ENCODE measurements at places on chromosomes 12 and 14.

DNA sequence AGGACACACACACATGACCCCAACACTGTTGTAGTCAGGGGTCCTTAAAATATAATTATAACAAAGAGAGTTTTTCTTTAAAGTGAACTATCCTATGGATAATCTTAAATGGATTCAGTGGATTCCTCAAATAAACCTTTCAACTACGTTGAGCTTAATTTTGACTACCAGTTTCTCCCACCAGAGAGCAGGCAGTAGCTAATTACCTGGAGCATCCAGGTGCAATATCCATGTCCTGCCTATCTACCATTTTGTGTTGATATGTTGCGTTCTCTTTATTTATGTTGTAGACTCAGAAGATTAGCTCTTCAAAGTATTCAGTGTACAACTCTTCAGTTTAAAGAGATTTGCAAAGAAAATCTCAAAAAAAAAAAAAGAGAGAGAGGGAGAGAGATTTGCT is 127.2 kb upstream of the GZMB start:
- no peak for DNase-seq

DNA sequence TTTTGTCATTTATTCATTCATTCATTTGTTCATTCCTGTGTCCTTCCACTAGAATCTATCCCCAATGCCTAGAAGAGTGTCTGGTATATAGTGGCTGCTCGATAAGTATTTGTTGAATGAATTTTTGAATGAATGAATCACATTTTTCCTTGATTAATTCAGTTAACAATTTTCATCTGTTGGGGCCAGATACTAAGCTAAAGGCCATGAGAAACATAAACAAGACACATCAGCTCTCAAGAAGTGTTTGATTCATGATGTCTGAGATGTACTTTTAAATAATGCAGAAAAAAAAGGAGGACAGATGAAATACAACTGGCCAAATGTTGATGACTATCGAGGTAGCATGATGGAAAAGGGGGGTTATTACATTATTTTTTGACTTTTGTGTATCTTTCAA is 48.1 kb upstream of the TMED10 start:
- DNase-seq, result no peak

DNA sequence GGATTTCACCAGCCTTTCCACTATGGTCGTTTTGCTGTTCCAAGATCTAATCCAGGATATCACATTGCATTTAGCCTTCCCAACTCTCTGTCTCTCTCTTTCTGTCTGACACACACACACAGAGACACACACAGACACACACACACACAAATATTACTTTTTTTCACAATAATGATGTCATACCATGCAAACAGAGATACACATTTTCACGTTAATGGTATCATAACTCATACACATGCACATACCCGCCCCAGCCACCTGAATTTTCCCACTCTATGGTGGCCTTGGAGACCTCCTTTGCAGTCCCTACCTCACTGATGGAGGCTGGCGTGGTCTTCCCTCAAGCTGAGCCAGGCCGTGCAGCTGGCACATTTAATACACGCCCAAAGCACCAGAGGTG is 7.2 kb upstream of the MYL2 start:
- no peak for DNase-seq

DNA sequence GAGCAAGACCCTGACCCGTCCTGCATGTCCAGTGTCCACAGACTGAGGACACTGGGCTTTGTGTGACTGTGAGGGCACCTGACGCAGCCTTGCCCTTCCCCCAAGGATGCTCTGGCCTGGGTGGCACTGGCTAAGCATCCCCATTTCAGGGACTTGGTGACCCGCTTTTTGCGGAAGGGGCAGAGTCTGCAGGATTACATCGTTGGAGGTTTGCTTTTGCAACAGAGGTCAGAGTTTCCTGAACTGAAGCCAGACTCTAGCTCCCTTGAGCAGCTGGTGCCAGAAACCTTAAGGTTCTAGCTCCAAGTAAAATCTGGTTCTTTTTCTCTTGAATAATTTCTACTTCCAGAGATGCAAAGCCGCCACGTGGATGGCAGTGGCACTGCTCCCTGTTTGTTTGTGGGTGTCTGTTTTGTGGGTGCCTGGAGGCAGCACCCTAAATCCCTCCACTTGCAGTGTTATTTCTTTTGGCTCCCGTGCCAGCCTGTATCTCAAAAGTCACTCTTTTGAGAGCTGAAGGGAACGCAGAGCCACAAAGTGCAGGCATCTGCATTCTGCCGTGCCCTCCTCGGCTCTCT is 184.7 kb downstream of the TSPAN9 start:
- DNase-seq, result no peak

GRCh38 chr14:55303691-55304145 is 32.5 kb downstream of the FBXO34 start:
- DNase-seq, result no peak

- DNase-seq, result no peak
Measured at GRCh38 chr14:67942080-67942710, 122.6 kb downstream of the RAD51B start.

DNA sequence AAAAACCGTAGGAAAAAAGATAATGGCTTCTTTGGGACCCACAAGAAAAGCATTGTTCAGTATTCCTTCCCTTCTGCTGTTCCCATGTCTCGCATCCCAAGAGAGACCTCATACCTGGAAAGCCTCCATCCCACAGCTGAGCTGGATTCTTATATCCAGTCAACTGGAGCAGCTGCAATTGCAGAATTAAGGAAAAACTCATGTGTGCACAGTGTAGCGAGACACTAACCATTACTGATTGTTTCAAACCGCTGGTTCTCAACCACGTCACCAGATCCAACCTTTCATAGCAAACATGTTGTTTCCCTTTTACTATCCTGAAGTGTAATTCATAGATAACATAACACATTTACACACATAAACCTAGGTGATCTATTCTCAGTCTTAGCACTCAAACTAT is 5.5 kb upstream of the RNASE10 start:
- no peak for DNase-seq

DNA sequence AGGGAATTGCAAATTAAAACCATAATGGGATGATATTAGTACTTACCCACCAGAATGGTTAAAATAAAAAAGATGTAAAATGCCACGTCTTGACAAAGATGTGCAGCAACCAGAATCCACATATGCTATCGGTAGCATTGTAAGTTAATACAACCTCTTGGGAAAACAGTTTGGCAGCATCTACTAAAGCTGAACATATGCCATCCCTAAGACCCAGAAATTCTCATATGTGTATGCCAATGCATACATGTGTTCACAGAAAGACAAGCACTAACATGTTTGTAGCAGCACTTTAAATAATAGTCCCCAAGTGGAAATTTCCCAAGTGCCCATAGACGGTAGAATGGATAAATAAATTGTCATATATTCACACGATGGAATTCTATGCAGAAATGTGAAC is 28.3 kb upstream of the SLC5A8 start:
- no peak for DNase-seq

DNA sequence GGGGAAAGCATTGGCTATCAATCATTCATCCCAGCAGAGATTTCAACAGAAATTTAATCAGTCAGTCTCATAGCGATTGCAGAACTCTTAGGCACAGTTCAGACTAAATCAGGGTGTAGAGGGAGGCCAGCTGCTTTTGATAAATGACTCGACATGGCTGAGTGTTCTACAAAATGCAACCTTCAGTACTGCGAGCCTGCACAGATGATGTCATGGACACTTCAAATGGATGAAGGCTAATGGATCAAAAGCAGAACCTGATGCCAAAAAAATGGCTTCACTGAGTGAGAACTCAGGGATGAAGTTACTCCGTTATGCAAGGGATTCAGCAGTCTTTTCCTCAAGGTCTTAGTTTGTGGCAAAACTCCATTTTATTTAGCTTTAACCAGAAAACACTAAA is 167.3 kb downstream of the DACT1 start:
- DNase-seq, result no peak

GRCh38 chr12:94099632-94100031 is 48.7 kb upstream of the PLXNC1 start:
- no peak for DNase-seq

- DNase-seq, result no peak
Measured at GRCh38 chr14:52080808-52081755, 12.2 kb upstream of the NID2 start.

DNA sequence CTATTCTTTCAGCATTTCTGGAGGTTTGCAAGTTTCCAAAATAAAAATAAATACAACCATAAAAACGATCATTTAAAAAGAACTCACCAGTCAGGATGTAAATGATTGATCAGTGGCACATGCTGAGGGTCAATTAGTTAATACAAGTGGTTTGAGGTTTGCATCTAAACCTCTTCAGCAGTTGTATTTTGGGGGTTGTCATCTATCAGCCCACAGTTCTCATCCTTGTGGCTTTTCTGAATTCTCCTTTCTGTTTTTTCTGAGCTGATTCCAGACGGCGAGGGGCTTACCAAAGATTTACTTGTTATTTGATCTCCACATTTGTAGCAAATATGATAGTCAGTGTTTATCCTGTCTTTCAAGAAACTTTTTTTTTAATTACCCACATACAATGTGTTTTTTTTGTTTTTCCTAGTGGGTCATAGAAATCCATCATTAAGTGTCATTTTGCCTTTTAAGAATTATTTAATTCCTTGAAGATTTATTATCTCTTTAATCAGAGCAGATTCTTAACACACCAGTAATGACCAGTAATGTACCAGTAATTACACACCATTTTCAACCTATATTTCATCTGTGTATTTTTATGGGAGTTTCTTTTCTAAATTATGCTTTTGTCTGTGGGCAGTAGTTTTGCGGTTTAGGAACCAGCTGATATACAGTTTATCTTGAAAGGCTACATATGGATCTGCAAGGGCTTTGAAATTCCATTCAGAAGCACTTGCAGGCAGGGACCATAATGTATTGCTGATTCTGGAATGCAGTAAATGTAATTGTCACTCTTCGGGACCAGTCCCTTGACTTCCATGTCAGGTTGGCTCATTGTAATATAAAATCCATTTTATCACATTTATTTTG is 56.3 kb upstream of the DAAM1 start:
- DNase-seq, result no peak

GRCh38 chr12:93019975-93020630 is 91.0 kb upstream of the EEA1 start:
- no peak for DNase-seq

GRCh38 chr12:53170215-53170614 is 10.3 kb upstream of the ZNF740 start:
- no peak for DNase-seq

DNA sequence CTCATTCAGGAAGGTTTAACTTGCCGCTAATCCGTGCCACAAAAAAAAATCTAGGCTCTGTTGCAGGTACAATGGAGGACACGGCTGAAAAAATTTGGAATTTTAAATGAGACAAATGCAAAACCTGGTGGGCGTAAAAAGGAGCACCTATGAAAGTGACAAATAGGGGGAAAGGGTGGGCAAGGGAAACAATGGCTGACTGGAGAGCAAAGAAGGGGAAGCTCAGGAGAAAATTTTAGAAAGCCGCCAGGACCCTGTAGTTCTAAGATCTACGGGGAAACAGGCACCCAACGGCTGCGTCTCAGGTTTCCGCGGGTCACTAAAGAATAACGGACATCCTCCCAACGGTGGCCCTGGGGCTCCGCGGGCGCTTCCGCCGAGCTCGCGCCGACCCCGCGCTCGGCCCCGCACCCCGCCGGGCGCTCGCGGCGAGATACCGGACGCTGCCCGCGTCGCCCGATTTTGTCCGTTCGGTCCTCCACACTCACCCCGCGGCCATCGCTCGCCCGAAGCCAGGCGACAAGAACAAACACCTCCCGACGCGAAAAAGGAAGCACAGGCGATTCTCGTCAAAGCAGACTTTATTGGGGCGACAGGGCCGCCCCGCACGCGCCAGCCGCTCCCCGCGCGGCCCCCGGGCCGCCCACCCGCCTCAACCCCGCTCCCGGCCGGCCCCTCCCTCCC is 1.1 kb upstream of the YY1 start:
- no peak for DNase-seq

- peak; percentile 35 for DNase-seq
Measured at GRCh38 chr12:92505254-92506231, 197.2 kb upstream of the PLEKHG7 start.

DNA sequence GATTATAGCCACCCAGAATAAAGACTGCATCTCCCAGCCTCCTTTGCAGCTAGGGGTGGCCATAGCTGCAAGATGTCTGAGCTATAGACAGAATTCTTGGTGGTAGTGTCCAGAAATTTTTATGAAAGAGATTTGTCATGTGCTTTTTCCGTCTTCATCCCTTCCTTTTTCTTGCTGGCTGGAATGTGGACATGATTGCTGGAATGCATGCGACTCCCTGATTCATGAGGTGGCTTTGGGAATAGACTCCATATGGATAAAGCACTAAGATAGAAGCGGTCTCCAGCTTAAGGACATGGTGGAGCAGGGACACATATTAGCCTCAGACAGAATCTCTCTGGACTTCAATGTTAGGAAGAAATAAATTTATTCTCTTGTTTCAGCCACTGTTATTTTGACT is 10.0 kb upstream of the HSPB8 start:
- no peak for DNase-seq

DNA sequence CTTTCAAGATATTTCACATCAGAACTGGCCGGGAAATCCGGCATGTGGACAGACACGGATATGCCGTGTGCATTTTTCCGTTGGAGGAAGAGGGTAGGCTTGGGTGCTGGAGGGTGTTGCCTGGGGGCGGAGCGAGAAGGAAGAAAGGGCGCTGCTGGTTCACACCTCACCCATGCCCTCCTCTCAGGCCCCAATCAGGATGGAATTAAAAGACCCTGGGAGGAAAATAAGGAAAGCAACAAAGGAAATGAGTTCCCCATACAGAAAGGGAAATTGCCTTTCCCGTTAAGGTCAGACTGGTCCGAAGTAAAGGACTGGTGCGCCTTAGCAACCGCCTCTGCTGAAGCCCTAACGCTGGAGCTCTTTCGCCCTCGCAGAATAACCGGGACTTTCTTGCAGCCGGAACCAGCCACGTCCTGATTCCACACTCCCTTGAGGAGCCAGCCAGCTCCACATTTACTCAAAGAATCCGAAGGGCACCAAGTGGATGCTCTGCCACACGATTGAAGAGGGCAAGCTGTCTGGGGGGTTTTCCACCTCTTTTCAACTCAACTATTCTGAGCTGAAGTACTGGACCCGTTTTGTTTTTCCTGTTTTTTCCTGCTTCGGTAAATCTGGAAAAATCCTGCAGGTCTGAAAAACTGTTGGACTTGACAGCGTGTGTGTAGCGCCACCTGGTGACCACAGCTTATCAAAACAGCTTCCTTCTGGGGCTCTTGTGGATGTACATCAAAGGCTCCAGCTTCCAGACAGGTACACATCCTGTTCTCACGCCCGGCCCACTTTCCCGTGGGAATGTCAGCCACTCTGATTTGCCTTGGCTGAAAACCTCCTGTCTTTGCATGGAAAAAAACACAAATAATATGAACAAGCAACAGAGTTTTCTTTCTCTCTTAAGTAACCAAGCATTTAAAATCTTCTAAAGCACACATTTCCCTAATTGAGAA is 37.6 kb upstream of the BCL2L14 start:
- DNase-seq, result peak; percentile 70

GRCh38 chr12:107760207-107760808 is 629 bp downstream of the PRDM4 start:
- DNase-seq, result peak; percentile 19

- no peak for DNase-seq
Measured at GRCh38 chr12:20127413-20127812, 240.9 kb upstream of the PDE3A start.

GRCh38 chr14:74988993-74989392 is 13.7 kb upstream of the EIF2B2 start:
- DNase-seq, result no peak

Data from stimulated activated CD4-positive, alpha-beta T cell treated with anti-CD3 and anti-CD28 coated beads, Interleukin-12 subunit alpha, Interleukin-12 subunit beta, amount 100 ng/mL, for 24 hours (primary cell).